Ovary (tissue), 10 donors: ENCODE measurements at places on chromosomes 5 and 9. TPM values are rescaled to one million over a fixed set of nuclear protein-coding genes. Genes with fewer than 3 reads are reported as not detected.
A peak's percentile ranks its signal among the peaks of the same experiment; 100 is the strongest.

DNA sequence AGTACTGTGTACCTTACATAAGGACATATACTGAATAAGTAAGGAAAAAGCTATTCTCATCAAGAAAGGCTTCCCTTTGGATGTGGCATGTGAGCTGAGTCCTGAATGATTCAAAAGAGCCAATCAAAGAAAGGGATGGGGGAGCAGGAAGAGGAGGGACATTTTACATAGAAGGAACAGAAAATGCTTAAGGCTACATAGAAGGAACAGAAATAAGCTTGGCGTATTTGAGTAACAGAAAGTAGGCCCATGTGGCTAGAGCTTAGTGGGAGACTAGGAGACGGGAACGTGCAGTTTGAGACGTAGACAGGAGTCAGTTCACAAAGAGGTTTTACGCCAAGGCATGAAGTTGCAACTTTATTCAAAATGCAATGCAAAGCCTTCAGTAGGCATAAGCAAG is 126.3 kb downstream of the CEMIP2 start:
- no peak overlapping the region for H3K27ac ChIP-seq
- DNase-seq = no peak
- peaks cover 1% of the 10 kb centered on the region for H3K4me1 ChIP-seq
- no peaks in the 10 kb centered on the region for H3K27me3 ChIP-seq
- no peaks in the 10 kb centered on the region for H3K36me3 ChIP-seq

- no peaks in the 10 kb centered on the region for H3K27me3 ChIP-seq
- peak overlapping the region; percentile 50 for H3K4me3 ChIP-seq
- H3K36me3 ChIP-seq = no peaks in the 10 kb centered on the region
- DNase-seq = peak; percentile 26
- H3K27ac ChIP-seq = peak overlapping the region; percentile 56
Measured at GRCh38 chr5:41509399-41510175, 814 bp downstream of the PLCXD3 start.

DNA sequence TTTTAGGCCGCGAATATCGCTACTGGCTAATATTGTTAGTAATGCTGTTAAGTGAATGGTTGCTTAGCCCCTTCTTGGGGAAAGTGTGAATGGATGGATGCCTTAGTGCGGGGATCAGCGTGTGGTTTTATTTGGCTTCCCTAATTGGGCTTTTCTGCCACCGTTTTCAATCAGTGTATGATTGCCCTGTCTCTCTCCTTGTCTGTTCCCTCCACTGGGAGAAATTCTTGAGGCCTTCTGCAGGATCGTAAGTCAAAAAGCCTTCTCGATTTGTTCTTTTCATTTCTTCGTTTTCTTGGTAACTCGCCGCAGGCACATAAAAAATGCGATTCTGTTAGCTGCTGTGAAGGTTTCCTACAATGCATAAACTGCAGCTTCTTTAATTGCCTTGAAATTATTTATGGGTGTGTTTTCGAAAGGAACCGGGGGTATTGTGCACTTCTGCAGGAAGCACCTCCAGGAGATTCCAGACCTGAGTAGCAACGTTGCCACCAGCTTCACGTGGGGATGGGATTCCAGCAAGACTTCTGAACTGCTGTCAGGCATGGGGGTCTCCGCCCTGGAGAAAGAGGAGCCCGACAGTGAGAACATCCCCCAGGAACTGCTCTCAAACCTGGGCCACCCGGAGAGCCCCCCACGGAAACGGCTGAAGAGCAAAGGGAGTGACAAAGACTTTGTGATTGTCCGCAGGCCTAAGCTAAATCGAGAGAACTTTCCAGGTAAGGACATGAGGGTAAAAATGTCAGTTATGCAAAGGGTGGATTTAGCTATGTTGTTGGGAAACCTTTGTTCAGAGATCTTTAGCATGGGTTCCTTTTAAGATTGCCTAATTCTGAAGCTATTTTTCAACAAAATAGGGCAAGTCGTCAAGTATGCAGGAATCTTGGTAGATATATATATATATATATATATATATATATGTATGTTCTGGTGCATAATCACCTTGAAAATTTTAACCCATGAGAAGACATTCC is 700 bp downstream of the SKP2 start:
- peak overlapping the region; percentile 92 for H3K4me3 ChIP-seq
- H3K36me3 ChIP-seq = no peaks in the 10 kb centered on the region
- no peak for DNase-seq
- no peaks in the 10 kb centered on the region for H3K27me3 ChIP-seq

- no peaks in the 10 kb centered on the region for H3K36me3 ChIP-seq
- no peaks in the 10 kb centered on the region for H3K27me3 ChIP-seq
- no peak overlapping the region for H3K4me3 ChIP-seq
Measured at GRCh38 chr5:141613344-141613743, 5.5 kb downstream of the DIAPH1 start.

DNA sequence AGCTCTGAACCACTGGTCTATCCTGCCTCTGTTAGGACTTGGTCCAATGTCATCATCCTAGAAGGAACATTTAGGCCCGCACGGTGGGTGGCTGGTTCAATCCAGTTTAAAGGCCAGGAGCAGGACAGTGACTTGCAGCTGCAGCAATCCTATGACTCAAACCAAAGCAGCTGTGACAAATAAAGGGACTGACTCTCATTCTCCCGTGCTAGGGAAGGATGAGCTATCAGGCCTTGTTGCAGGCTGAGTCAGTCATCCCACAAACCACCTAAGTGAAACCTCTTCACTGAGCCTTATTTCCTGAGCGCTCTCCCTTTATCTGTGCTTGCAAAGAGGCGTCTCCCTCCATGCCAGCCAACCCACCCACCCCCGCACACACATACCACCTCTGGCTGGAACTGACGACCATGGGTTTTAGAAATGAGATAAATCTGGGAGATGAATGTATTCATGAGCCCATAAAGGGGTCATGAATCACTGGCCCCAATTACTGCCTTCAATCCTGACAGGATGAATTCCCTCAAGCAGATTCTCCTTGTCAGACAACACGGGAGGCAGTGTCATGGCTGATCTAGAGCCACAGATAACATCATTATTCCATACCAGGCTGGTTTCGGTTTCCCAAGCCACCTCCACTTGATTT is 93.4 kb downstream of the KCNIP1 start:
- H3K4me3 ChIP-seq = no peak overlapping the region
- H3K27me3 ChIP-seq = no peaks in the 10 kb centered on the region
- H3K4me1 ChIP-seq = peaks cover 3% of the 10 kb centered on the region
- no peak overlapping the region for H3K27ac ChIP-seq

- no peak for DNase-seq
- no peak overlapping the region for H3K4me3 ChIP-seq
- H3K27me3 ChIP-seq = no peaks in the 10 kb centered on the region
- no peak overlapping the region for H3K27ac ChIP-seq
- H3K36me3 ChIP-seq = no peaks in the 10 kb centered on the region
Measured at GRCh38 chr9:131024978-131025868, 16.2 kb downstream of the LAMC3 start.

- no peak overlapping the region for H3K27ac ChIP-seq
- no peak for DNase-seq
- H3K36me3 ChIP-seq = no peaks in the 10 kb centered on the region
Measured at GRCh38 chr5:5787373-5787772, 364.9 kb downstream of the ICE1 start.

DNA sequence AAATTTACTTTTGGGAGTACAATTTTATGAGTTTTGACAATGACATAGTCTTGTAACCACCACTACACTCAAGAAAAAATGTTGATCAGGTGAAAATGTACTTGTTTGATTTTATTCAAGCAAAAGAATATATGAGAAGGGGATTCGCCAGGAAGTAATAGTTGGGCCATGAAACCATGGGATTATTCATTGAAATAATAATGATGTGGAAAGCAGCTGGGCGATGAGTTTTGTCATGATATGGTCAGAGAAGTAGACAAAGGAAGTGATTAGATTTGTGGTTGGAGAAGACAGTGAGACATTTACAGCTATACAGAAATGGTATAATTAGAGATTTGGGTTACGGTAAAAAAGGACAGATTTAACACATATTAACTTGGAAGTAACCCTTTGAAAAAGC is 11.2 kb downstream of the HMGCR start:
- no peaks in the 10 kb centered on the region for H3K27me3 ChIP-seq
- no peaks in the 10 kb centered on the region for H3K36me3 ChIP-seq
- no peak for DNase-seq
- no peak overlapping the region for H3K27ac ChIP-seq

DNA sequence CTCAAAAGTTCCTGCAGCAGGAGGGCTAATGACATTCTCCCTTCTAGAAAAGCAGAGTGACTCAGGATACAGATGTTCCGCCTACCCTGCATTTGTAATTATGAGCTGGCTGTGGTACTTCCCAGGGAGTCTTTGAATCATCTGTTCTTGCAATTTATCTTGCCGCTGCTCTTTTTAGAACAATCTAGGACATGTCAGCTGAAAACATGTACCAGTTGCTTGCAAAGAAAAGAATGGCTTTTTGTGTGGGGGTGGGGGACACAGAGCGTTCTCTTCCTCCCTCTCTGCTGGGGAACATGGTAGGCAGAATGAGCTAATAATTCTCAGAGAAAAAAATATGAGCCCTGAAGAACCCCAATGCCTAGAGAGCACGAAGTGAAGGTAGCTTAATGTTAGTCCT is 51.7 kb upstream of the TUT7 start:
- H3K27ac ChIP-seq = no peak overlapping the region
- H3K4me3 ChIP-seq = no peak overlapping the region
- no peak for DNase-seq
- no peaks in the 10 kb centered on the region for H3K4me1 ChIP-seq
- no peaks in the 10 kb centered on the region for H3K27me3 ChIP-seq
- no peaks in the 10 kb centered on the region for H3K36me3 ChIP-seq

- H3K36me3 ChIP-seq = no peaks in the 10 kb centered on the region
- peak; percentile 60 for DNase-seq
- H3K27ac ChIP-seq = no peak overlapping the region
- peak overlapping the region; percentile 30 for H3K4me3 ChIP-seq
- H3K27me3 ChIP-seq = no peaks in the 10 kb centered on the region
Measured at GRCh38 chr9:135075234-135076142, 12.0 kb upstream of the OLFM1 start.

- H3K36me3 ChIP-seq = no peaks in the 10 kb centered on the region
- H3K4me1 ChIP-seq = peaks cover 4% of the 10 kb centered on the region
- H3K4me3 ChIP-seq = no peak overlapping the region
- no peak overlapping the region for H3K27ac ChIP-seq
- no peak for DNase-seq
Measured at GRCh38 chr9:83972286-83972685, 7.7 kb downstream of the HNRNPK start.

DNA sequence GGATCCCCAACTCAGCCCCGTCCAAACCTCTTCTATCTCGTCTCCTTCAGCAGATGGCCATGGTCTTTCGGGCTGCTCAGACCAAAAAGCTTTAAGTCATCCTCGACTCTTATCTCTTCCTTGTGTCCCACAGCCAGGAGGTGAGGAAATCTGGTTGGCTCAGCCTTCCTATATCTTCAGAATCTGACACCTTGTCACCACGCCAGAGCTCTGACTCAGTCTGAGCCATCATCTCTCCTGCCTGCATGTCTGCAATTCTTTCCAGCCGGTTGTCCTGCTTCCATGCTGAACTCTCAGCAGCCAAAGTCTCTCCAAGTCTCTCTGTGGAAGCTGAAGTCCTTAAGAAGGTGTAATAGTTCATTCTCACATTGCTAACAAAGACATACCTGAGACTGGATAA is 419.3 kb upstream of the ADAMTS16 start:
- no peak overlapping the region for H3K4me3 ChIP-seq
- no peak overlapping the region for H3K27ac ChIP-seq
- H3K27me3 ChIP-seq = no peaks in the 10 kb centered on the region
- no peak for DNase-seq
- H3K4me1 ChIP-seq = no peaks in the 10 kb centered on the region

TMEM171 gene
- total RNA-seq = not detected

PPIC gene
- total RNA-seq = 22.9 TPM

TMOD1 gene
- 37.1 TPM for total RNA-seq

CAMK2A gene
- 0.12 TPM for total RNA-seq

RCL1 gene
- 28.0 TPM for total RNA-seq
